Activated CD4-positive, alpha-beta memory T cell treated with anti-CD3 and anti-CD28 coated beads for 36 hours (primary cell): ENCODE measurements at places on chromosomes 6 and 20.

GRCh38 chr6:121160276-121160675, 174.0 kb downstream of the TBC1D32 start:
- DNase-seq = no peak

DNA sequence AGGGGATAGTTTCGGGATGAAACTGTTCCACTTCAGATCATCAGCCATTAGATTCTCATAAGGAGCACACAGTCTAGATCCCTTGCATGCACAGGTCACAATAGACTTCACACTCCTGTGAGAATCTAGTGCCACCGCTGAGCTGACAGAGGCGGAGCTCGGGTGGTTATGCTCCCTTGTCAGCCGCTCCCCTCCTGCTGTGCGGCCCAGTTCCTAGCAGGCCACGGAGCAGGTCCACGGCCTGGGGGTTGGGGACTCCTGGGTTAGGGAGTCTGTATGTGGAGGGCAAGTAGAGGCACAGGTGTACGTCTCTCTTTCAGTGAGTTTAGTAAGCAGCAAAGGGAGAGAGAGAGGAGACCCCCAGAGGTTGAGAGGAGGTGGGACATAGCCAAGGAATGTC, 30.5 kb upstream of the MDFI start:
- DNase-seq = no peak

DNA sequence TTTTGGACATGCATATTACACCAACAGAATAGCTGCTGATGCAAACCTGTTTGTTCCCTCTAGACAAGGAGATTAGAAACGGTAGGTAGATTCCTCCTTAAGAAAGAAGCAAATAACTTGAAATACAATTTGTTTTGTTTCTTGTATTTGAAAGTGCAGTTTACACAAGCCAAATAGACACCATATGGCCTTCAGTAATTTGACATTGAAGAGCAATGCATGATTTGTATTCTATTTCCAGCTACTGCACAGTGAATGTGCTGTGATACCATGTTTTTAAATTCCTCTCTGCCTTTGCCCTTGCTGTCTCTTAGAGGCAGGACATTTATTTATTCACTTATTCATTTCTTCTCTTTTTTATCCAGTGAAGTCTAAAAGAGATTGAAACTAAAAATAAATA, 31.9 kb upstream of the ANKEF1 start:
- no peak for DNase-seq

DNA sequence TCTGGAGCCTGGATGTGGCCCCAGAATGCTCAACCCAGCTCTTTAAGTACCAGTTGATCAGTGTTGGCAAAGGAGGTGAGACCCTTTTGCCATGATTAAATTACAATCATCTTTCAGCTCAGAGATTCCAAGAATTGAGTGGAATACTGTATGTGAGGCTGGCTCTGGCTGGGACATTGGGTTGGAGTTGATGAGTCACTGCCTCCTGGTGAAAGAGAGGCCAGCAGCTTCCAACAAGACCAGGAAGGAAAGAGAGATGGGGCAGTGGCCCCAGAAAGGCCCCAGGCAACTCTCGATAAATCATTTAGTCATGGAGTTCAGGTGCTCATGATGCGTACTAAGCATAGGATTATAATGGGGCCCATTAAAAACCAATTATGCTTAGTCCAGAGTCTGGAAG, 2.1 kb downstream of the TGM6 start:
- DNase-seq = no peak

DNA sequence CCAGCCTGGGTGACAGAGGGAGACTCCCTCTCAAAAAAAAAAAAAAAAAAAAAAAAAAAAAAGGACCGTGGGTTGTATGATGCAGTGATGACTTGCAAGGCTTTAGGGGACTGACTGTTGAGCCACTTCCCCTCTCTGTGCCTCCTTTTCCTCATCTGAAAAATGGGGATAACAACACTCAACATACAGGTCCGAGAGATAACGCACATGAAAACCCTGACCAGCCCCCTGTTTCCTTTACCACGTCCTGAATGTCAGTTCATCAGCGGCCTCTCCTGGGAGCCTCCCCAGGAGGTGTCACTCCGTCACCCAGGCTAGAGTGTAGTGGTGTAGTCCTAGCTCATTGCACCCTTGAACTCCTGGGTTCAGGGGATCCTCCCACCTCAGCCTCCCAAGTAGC, 3.9 kb downstream of the SLA2 start:
- peak; percentile 15 for DNase-seq

GRCh38 chr6:24927277-24927955, 8.3 kb downstream of the RIPOR2 start:
- DNase-seq = peak; percentile 60

DNA sequence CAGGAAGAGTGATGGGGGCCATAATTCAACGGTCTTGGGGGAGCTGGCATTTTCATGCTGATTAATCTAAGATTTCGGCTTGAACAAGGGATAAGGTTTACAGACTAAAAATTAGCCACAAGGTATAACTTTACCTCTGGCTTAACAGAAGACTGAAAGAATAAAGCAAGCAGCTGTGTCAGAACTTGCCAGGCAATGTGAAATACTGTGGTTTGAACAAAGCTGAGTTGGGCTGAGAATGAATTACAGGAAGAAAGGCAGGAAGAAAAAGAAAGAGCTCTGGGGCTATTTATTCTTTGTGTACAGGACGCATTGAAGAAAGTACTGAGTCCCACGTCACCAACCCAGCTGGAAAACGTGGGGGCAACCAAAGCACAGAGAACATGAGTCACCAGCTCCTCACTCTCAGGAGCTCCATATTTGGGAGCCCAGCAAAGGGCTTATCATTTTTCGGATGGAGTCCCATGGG, 121.5 kb upstream of the NEDD9 start:
- DNase-seq = peak; percentile 89
